AG08396 (cell line): ENCODE measurements at places on chromosomes 5 and 9.
A peak's percentile ranks its signal among the peaks of the same experiment; 100 is the strongest.

DNA sequence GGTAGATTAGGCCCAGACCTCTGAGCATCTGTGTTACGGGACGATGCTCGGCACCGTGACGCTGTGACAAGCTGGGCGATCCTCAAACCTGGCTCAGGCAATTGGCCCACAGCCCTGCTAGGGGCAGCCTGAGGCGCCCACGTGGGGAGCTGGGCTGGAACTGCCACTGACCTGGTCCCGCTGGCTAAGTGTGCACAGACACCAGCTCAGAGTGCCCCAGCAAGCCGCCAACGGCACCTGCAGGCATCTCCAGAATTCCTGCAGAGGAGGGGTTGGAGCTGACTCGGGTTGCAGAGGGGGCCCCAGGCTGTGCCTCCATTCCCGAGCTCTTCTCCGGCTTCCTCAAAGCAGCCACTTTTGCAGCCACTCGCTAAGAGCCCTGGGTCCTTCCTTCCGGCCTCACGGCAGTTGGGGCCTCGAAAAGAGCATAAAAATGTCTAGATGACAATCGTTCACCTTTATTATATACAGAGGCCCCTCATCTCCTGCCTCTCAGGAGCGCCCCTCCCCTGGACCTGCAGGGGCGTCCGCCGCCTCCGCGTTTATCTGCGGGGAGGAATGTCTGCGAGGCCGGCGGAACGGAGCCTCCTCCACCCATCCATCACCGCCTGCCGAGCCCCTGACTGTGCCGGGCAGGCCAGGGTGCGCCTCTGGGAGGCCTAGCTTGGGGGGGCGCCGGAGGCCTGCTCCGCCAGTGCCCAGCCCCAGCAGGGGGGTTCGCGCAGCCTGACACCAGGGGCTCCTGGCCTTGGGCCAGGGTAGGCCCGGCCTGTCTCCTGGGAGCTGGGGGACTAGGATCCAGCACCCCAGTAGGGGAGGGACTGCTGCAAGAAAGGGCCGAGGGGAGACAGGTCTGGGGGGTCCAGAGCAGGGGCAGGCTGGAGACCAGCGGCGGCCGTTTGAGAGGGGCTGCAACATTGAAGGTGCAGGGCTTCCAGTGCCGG is 144.9 kb downstream of the BARX1 start:
- DNase-seq: no peak

- no peak for DNase-seq
These were observed 544.2 kb upstream of the DAP start for GRCh38 chr5:11305245-11305644.

- no peak for DNase-seq
These were observed 7.9 kb upstream of the RIMOC1 start for GRCh38 chr5:41896230-41896629.

GRCh38 chr9:6302417-6302816 is 25.8 kb upstream of the TPD52L3 start:
- no peak for DNase-seq

DNA sequence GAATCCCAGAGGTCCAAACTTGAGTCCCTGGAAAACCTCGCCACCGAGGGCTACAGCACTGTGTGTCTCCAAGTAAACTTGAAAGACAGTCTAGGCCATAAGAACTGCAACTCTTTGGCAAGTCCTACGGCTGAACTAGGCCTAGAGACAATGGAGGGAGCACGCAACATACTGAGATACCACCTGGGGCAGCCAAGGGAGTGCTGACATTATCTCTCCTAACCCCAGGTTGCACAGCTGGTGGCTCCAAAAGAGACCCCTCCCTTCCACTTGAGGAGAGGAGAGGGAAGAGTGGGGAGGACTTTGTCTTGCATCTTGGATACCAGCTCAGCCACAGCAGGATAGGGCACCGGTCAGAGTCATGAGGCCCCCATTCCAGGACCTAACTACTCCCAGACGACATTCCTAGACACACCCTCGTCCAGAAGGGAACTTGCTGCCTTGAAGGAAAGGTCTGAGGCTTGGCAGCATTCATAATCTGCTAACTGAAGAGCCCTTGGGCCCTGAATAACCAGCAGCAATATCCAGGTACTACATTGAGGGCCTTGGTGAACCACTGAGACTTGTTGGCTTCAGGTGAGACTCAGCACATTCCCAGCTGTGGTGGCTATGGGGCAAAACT is 42.7 kb downstream of the AP3B1 start:
- no peak for DNase-seq

DNA sequence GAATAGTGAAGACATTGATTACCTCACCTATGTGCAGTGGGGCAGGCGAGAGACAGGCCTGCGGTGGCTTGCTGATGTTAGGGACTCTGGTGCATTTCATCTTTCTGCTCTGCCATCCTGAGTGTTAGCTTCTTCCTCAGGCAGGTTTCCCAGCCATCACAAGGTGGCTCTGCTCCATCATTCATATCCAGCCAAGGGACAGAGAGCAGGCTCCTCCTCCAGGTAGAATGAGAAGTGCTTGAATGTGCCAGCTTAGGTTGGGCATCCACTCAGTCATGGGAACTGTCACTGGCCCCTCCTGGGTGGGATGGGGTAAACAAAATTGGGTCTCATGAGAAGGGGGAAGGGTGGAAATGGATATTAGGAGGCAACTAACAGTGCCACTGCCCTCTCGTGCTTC is 24.8 kb downstream of the GPR107 start:
- DNase-seq: no peak

DNA sequence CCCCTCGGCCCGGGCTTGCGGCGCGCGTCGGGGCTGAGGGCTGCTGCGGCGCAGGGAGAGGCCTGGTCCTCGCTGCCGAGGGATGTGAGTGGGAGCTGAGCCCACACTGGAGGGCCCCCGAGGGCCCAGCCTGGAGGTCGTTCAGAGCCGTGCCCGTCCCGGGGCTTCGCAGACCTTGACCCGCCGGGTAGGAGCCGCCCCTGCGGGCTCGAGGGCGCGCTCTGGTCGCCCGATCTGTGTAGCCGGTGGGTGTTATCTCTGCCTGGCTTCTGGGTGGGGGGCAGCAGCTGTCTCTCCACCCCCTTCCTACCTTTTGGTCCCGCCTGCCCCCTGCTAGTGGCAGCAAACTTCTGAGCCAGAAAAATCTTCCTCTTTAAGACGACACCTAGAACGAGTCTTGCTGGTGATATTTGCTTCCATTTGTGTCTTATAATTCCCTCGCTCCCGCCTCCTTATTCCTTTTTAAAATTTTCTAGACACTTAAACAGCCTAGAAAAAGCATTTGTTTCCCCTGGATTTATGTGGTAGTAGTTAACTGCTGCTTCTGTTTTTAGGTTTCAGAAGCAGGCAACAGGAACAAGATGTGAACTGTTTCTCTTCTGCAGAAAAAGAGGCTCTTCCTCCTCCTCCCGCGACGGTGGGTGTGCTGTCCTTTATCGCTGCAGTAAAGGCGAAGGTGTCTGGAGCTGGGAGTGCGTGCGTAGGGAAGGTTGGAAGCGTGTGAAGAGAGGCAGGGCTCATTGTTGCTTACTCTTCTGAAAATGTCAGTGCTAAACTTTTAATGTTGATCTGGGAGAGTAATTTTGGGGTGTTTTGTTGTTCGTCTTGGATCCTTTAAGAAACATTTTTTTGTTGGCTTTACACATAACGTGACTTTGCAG is 554 bp downstream of the JAK2 start:
- peak; percentile 23 for DNase-seq

DNA sequence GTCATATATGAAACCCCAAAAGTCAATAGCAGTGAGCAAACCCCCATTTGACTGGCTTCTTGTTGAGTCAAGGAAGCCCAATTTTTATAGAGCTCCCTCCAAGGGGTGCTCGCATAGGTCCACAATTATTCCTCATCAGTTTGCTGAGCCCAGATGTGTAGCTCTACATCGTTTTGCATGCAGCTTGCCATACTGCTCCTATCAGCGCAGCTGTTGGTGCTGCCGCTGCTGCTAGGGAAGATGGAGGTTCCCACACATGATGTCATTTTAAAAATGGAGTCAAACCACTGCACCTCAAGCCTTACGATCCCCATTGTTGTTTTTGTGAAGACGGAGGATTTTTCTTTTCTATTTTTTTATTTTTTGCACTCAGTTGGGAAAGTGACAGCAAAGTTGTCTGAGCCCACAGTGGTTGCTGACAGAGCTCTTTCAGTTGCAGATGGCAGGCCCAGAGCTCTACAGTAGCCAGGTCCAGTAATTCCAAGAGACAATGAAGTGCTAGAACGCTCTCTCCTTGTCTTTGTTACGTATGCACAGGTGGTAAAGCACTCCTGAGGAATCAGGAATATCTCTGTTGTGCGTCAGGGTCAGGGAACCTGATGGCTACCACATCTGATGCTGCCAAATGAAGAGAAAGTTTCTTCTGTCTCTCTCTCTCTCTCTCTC is 23.2 kb upstream of the C5orf63 start:
- DNase-seq: no peak

DNA sequence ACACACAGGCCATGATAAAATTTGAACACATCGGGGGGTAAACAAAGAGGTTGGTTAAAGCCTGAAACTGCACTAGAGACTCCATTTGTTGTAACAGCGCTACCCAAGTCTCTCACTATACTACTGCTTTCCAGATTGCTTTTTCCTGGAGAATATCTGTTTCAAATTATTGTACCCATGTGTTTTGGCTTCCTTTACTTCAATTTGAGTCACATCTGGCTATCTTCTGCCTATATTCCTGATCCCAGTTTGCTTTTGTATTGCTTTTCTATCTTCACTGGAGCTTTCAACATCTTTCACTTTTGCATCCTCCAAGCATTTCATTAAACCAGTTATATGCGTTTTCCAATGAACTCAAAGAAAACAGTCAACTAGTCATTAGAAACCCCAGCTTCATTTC is 404.7 kb downstream of the MLLT3 start:
- DNase-seq: no peak

DNA sequence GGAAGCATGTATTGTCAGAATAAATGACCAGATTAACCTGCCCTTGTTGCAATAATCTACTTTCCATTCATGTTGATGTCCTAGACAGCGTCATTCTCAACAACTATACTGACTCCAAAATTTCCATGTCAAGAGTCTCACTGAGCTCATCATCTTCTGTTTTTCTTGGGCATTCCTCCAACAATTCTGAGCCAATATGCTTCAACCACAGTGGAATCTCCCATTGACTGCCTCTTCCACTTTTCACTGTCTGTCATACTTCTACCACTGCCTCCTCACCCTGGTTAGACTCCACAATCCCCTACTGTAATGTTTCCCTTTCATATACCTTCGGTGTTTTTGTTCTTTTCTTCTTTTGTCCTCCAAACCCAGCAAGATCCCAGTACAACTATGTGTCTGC is 162.8 kb downstream of the TLE1 start:
- peak; percentile 49 for DNase-seq
